ENCODE measurements at places on chromosomes 13 and 19.
A peak's percentile ranks its signal among the peaks of the same experiment; 100 is the strongest.

DNA sequence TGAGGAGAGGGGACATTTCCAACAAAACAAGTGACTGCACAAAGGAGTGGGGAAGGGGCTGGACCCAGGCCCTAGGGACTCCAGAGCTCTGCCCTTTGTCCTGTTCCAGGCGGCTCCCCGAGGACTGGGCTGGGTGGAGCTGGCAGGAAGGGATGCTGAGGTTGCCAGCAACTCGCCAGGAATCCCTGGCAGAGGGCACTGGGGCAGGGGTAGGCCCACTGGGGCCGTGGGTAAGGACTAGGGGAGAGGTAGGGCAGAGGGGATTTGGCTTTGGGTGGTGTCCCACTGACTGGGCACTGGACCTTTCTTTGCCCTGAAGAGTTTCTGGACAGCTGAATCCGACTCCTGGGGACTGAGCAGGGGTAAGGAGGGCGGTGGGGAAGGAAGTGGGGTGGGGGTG is 7.9 kb downstream of the LIPE start:
- DNase-seq = no peak

DNA sequence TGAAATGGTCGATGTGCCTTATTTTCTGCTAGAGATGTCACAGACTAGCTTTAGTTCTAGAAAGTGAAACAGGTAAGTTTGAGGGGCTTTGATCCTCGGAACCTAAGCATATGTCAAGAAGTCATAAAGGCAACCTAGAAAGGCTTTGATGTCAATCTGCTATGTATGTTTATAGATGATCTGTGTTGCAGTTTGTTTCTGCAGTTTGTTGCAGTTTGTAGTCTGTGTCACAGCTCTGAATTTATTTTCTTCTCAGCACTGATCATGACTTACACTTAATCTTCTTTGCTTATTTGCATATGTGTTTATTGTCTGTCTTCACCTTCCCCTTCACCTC is 5.9 kb downstream of the LSM14A start:
- no peak for DNase-seq

- DNase-seq = no peak
These were observed 234.3 kb downstream of the TEX29 start for GRCh38 chr13:111554539-111555267.

DNA sequence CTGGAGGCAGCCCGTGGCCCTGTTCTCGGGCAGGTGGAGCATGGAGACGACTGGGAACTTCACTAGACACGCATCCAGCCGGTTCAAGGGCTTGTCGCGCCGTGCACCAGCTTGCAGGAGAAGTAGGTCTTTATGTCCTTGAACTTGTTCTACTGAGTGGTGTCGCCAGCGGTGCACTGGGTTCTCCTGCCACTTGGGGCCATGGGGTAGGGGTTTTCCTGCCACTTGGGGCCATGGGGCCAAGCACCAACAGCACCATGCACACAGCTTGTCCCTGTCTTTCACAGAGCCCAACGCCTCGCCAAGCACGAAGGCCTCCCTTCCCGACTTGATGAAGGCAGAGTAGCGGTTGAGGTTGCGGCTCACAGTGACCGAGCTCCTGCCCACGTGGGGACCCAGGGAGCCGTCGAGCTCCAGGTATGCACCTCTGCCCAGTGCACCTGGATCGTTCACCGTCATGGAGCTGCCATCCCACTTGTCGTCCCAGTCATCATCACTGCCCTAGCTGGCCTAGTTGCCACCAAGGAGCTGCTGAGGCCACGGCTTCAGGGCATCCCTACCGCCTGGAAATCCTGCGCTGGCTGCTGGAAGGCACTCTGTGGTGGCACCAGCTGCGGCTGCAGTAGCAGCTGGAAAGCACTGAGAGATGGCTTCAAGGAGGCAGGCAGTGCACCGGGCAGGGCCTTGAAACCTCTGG is 40.5 kb upstream of the TPM4 start:
- DNase-seq = no peak

DNA sequence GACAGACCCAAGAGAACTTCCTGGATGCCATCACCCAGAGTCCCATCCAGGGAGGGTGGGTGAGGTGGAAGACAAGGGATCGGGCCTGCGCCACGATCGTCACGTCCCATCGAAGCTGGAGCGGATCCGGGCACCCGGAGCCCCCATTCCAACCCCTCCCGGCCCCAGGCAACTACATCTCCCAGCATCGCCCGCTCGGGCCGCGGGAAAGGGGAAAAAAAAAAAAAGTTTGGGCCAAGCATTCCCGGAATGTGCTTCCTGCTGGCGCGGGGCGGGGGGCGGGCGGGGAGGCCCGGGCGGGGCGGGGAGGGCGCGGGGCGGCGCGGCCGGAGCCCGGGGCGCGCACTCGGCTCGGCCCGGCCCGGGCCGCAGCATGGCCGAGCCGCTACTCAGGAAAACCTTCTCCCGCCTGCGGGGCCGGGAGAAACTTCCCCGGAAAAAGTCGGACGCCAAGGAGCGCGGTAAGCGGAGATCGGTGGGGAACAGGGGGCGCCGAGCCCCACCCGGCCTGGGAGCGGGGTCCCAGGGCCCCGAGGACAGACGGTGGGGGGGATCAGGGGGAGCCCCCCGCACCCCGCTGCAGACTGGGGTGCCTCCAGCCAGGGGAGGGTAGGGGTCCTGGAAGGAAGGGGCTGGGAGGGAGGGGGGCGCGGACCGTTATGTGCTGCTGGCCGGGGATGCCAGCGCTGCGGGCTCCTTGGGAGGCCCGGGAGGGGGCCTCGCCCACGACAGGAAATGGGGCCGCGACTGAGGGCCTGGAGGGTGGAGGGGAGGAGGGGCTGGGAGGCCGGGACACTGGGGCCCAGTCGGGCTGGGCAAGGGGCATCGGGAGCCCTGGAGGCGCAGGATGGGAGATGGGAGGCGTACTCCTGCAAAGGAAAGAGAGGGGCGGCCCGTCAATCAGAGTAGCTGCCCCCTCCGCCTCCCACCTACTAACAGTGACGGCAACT is at the start of gene SYDE1:
TSS of gene SYDE1 (plus strand) at position 341 of the 950 bp plus-strand sequence. CDS start at position 374, 33 bp downstream.
- peak; percentile 89 for DNase-seq

DNA sequence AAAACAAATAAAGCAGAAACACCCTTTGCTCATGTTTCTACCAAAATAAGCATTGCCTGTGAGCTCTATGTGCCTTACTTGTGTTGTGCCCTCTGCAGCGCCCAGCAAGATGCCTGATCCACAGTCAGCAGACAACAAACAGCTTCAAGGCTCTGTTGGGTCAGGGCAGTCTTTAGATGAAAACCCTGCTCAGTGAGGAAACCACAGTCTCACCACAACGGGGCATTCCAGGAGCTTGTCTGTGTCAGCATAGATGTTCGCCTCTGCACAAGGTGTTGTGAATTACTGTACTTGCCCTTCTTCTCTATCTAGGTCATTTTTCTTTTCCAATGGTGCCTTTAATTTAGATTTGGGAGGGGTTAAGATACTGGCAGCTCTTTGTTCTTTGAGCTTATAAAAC is 251.9 kb downstream of the COL4A1 start:
- peak; percentile 73 for DNase-seq

DNA sequence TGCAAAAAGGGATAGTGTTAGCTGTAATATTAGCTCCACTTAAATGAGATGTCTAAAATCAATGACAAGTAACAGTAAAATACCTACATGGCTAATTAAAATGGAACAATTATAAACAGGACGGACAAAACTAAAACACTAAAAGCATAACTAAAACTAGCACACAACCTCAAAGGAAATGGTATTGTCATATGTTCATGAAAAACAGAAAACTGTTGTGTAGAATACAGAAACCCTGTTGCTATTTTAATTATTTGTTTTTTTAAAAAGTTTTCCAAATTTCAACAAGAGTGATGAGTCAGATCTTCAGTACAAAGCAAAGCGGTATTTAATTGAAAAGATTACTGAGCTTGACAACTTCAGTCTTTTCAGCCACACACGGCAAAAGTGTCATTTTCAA is 4.2 kb downstream of the RCBTB2 start:
- DNase-seq = no peak

DNA sequence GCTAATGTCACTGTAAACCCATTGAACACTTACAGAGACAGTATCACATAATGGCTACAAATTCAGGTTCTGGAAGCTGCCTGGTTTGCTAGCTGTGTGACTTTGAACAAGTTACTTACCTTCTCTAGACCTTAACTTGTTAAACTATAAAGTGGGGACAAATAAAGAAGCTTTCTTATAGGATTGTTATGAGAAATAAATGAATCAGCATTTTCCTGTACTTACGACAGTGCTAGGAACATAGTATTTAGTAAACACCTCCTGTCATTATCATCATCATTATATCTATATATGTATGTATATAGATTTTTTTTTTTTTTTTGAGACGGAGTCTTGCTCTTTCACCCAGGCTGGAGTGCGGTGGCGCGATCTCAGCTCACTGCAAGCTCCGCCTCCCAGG is 54.9 kb downstream of the CDK8 start:
- no peak for DNase-seq

GRCh38 chr13:53141336-53141735 is 112.7 kb downstream of the OLFM4 start:
- no peak for DNase-seq

- DNase-seq = no peak
These were observed 16.7 kb upstream of the SPART start for GRCh38 chr13:36362914-36363313.

DNA sequence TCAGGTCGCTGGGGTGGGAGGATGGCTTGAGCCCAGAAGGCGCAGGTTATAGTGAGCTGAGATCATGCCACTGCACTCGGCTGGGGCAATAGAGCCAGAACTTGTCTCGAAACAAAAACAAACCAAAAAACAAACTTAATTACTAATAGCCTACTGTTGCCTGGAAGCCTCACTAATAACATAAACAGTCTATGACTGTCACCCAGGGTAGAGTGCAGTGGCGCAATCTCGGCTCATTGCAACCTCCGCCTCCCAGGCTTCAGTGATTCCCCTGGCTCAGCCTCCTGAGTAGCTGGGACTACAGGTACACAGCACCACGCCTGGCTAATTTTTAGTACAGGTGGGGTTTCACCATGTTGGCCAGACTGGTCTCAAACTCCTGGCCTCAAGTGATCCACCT is 18.0 kb downstream of the CATSPERD start:
- no peak for DNase-seq

GRCh38 chr19:39308531-39309304 is 11.9 kb downstream of the LRFN1 start:
- no peak for DNase-seq

DNA sequence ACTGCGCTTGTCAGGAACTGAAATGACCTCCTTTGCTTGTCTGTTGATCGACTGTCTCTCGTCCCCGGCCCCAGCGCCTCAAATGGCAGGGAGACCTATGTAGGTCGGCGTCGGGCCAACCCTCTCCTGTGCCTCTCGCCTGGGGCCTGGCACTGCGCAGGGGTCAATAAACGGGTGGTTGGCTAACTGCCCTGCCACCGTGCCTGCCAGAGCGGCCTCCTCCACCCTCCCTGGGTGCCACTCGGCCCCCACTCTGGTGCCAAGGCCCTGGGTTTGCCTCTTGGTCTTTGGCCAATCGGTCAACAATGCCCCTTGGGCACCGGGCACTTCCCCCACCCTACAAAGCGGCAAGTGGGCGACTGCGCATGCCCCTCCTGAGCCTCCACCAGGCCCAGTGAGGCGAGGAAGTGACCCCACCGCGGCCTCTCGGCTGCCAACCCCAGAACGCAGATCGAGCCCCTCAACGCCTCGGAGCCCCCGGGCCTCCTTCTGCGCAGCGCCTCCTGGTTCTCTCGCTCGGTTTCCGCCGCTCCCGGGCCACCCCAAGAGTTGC is 1.1 kb downstream of the KEAP1 start:
- peak; percentile 74 for DNase-seq

Measured in astrocyte of the hippocampus (primary cell).